Neural progenitor cell (in vitro differentiated cells): ENCODE measurements at places on chromosomes 13 and 19. TPM values are rescaled to one million over a fixed set of nuclear protein-coding genes. Genes with fewer than 3 reads are reported as not detected.

- H3K4me1 ChIP-seq: peaks cover 87% of the 10 kb centered on the region
- H3K36me3 ChIP-seq: peaks cover 8% of the 10 kb centered on the region
- DNase-seq: no peak
- H3K27me3 ChIP-seq: no peaks in the 10 kb centered on the region
- H3K4me3 ChIP-seq: no peak overlapping the region
- H3K27ac ChIP-seq: no peak overlapping the region
Observed at GRCh38 chr13:106523576-106523975, 11.9 kb downstream of the EFNB2 start.

DNA sequence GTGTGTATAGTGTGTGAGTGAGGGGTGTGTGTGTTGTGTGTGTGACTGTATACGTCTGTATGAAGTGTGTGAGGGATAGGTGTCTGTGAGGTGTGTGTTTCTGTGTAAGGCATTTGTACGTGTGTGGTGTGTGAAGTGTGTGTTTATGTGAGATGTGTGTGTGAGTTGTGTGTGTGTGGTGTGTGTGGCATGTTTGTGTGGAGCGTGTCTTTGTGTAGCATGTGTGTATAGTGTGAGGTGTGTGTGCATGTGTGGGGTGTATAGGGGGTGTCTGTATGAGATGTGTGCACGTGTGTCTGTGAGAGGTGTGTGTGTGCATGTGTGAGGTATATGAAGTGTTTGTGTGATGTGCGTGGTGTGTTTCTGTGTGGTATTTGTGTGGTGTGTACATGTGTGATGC lies 13.2 kb upstream of the TNFRSF19 start:
- no peaks in the 10 kb centered on the region for H3K36me3 ChIP-seq
- H3K27ac ChIP-seq: no peak overlapping the region
- H3K4me3 ChIP-seq: no peak overlapping the region
- H3K27me3 ChIP-seq: no peaks in the 10 kb centered on the region

Gene SHKBP1
- total RNA-seq: 20.6 and 63.7 TPM in 2 replicates

- no peak for DNase-seq
- no peaks in the 10 kb centered on the region for H3K4me1 ChIP-seq
- H3K27me3 ChIP-seq: no peaks in the 10 kb centered on the region
- no peaks in the 10 kb centered on the region for H3K36me3 ChIP-seq
- H3K27ac ChIP-seq: no peak overlapping the region
- H3K4me3 ChIP-seq: no peak overlapping the region
Observed at GRCh38 chr13:29964181-29964845, 113.9 kb upstream of the UBL3 start.

DNA sequence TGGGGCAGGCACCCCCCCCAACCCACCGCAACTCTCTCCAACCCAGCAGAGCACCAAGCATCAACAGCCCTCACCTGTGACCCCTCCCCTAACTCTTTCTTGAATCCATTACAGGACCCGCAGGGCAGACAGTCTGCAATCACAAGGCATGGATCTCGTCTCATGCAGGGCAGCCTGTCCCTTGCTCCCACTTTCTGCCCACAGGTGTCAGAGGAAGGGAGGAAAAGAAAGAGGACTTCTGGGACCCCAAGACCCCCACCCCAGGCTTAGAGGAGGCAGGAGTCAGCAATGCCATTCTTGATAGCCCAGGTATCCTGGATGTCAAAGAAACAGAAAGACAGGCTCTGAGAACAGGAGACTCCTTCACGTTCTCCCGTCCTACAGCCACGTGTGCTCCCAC lies 47.4 kb upstream of the TUBGCP3 start:
- no peaks in the 10 kb centered on the region for H3K36me3 ChIP-seq
- no peak overlapping the region for H3K27ac ChIP-seq
- H3K4me3 ChIP-seq: no peak overlapping the region
- no peak for DNase-seq

Gene PROZ
- total RNA-seq: not detected in 2 replicates
